Liver (tissue), 10 donors: ENCODE measurements at places on chromosomes 11 and 22.

- no peak for DNase-seq
Observed at GRCh38 chr11:101881586-101881985, 33.2 kb upstream of the CEP126 start.

DNA sequence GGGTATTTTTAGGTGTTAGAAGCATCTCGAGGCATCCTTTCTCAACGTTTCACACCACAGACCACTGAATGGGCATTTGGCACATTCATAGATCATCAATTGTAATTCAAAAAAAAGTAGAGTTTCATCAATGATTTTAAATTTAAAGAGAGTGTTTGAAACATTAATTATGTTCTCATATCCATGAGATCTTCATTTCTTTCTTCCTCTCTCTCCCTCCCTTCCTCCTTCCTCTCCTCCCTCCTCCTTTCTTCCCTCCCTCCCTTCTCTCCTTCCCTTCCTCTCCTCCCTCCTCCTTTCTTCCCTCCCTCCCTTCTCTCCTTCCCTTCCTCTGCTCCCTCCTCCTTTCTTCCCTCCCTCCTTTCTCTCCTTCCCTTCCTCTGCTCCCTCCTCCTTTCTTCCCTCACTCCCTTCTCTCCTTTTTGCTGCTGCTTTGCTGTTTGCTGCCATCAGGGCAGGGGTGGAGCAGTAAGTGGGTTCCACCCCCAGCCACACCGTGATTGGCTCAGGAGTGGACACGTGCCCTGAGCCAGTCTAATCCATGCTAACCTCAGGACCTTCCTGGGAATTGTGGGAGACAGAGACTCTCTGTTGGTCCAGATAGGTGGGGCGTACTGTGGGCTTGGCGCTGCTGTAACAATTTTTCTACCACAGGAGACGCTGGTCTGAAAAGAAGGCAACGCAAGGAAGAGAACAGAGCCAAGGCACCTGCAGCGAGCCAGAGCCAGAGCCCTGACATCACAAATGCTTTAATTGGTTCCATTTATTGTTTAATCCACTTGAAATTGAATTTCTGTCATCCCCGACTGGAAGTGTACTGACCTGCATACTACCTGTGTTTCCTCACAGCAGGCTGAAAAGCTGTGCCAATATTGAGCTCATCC lies 33.7 kb upstream of the APOBEC3A start:
- no peak for DNase-seq

DNA sequence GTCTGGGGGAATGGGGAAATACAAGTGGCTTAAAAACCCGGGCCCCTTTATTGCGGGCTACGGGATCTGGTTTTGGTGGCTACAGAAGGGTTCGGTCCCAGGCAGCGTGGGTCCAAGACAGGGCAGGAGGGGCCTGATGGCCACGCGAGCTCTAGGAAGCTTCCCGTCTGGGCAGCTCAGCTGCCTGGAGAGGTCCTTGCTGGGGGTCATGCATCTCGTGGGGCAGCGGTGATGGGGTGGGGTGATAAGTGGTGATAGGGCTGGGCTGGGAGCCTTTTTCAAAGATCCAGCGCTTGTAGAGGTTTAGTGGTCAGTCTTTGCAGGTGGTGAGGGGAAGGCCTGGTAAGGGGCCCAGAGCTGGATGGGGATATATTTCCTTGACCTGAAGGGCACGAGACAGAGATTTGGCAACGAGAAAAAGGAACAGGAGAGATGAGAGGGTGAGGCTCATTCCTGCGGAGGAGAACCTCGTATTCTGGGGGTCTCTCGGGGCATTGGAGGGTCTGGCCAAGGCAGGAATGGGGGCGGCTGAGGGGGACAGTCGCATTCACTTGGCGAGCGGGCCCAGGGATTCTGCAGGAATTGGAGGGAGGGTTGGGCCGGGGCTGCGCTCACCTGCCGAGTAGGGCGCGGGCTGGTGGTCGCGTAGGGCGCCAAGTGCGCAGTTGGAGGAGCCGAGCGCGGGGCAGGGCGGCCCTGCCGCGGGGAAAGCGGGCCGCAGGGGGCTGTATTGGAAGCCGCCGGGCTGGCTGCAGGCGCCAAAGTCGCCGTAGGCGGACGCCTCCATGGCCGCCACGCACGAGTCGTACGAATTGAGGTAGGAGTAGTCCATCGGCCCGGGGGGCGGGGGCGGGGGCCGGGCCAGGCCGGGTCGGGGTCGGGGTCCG lies 560 bp downstream of the PHOX2A start:
- no peak for DNase-seq

- no peak for DNase-seq
Observed at GRCh38 chr11:103380031-103380430, 270.8 kb downstream of the DYNC2H1 start.

- DNase-seq: no peak
Observed at GRCh38 chr11:111135101-111135500, 110.4 kb upstream of the POU2AF2 start.

DNA sequence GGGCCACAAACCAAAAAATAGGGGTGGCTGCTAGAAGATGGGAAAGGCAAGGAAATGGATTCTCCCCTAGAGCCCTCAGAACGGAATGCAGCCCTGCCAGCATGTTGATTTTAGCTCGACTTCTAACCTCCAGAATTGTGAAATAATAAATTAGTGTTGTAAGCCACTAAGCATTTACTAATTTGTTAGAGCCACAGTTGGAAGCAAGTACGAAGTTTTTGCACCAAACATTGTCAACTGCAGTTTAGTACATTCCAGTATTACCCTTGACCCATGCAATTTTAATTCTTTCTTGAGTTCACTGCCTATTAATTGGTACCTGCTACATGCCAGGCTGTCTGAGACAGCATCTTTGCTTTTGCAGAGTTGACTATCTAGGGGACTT lies 32.2 kb downstream of the PARVA start:
- DNase-seq: no peak

DNA sequence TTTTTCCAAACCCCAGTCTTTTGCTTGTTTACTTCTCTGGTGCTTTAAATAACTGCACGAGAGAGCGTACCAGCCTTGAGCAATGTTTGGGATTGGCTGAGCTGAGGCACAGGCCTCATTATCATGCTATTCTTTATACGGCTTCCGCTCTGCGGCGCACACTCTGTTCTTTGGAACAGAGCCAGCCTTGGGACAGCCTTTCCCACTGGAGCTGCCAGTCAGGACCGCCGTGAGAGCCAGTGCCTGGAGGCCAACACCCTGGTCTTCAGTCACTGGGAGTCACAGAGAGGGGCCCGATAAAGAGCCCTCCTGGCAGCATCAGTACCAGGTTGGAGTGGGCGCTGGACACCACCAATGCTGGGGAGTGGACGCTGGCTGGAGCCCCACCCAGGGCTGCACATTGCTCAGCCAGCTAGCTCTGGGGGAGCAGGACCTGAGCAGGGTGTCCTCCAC lies 125.6 kb downstream of the BCR start:
- no peak for DNase-seq

- peak; percentile 86 for DNase-seq
Observed at GRCh38 chr22:22207845-22208564, 36.6 kb upstream of the VPREB1 start.

- DNase-seq: no peak
Observed at GRCh38 chr11:122814401-122814800, 23.9 kb upstream of the CRTAM start.

GRCh38 chr22:40279017-40279416 lies 67.3 kb upstream of the ADSL start:
- DNase-seq: no peak

DNA sequence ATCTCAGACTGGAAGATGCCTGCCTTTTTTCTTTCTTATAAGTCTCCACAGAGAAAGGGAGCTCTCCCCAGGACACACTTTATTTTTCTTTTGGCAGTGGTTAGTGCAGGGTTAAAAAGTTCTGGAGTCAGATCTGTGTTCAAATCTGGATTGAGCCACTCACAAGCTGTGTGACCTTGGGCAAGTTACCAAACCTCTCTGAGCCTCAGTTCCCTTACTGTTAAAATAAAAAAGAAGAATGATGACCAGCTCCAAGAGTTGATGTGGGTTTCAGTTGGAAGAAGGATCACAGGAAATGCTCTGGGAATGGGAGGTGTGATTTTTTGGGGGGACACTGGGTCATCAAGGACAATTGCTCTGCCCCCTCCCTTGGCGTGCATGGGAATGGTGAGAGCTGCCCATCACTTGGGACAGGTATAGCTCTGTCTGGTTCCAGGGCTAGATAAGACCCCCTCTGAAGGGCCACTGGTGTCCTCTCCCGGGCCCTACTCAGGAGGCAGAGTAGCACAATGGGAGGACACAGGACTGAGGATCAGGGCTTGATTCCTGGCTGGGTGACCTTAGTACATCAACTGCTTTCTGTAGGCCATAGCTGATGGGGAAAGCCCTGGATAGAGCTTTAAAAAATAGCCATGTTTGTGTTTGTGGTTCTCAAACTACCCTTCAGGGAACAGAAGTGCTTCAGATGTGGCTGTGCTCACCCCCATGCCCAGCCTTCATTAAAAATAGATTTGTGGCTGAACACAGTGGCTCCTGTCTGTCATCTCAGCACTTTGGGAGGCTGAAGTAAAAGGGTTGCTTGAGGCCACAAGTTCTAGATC lies 228.3 kb downstream of the MIAT start:
- no peak for DNase-seq

GRCh38 chr11:134024420-134025081 lies 44.3 kb upstream of the JAM3 start:
- DNase-seq: no peak

DNA sequence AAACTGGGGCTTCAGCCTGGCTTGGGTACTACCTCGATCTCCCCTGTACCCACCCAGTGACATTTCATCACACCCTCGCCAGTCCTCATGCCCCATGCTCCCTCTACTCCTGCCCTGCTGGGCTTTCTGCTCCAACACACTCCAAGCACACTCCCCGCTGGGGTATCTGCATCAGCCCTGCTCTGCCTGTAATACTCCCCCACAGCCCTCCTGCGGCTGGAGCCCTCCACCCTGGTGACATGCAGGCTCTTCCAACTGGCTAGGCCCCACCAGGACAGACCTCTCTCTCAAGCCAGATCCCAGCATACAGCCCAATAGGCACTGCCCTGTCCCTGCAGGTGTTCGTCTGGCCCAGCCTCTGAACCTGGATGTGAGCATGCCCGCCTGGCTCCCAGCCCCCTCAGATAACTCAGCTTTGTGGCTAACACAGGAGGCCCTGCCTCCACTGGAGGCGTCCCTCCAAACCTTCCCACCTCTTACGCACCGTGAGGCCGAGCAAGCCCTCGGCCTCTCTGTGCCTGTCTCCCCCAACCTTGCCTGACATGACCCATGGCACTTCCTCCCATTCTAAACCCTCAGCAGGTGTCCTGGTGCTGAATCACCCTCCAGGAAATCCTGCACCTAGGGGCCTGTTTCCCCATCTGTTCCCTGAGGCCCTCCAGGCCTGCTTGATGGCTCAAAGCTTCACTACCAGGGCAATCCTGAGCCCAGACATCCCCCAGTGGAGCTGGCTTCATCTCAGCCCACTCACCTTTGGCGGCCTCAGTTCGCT lies 33.5 kb upstream of the TXNRD2 start:
- no peak for DNase-seq

- no peak for DNase-seq
Observed at GRCh38 chr11:70122490-70123198, 44.5 kb downstream of the ANO1 start.

- DNase-seq: no peak
Observed at GRCh38 chr11:76391021-76391420, 9.9 kb downstream of the GVQW3 start.

GRCh38 chr11:75356613-75357012 lies 5.2 kb upstream of the ARRB1 start:
- no peak for DNase-seq

GRCh38 chr11:48263423-48263911 lies at the start of gene OR4X1:
OR4X1 (plus strand) TSS chr11:48263861; CDS start chr11:48263861, 0 bp downstream.
- no peak for DNase-seq

GRCh38 chr22:49975543-49976389 lies 15.2 kb downstream of the PIM3 start:
- DNase-seq: peak; percentile 33

DNA sequence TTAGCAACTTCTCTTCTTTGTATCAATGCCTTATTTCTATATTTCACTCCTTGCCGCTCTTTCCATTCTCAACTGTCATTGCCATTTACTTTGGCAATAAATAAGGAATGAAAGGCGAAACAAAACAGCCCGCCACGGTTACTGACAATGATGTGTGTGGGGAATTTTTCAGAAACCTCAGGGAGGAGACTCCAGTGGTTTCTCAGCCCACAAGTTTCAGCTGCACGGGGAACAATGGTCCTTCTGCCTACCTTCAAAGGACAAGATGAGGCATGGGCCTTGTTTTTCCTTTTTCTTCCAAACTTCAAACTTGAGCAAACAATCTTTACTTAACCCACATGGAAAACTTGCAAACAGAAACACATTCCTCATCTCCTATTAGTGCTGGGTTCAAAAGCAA lies 409.4 kb downstream of the METTL15 start:
- DNase-seq: no peak

- DNase-seq: peak; percentile 25
Observed at GRCh38 chr11:11975201-11976092, 33.0 kb downstream of the DKK3 start.

GRCh38 chr11:46121724-46122477 lies 647 bp upstream of the PHF21A start:
- DNase-seq: peak; percentile 76
